Right ventricle myocardium inferior (tissue), 1 donor: ENCODE measurements at places on chromosomes 11 and 22. TPM values are rescaled to one million over a fixed set of nuclear protein-coding genes. Genes with fewer than 3 reads are reported as not detected.

DNA sequence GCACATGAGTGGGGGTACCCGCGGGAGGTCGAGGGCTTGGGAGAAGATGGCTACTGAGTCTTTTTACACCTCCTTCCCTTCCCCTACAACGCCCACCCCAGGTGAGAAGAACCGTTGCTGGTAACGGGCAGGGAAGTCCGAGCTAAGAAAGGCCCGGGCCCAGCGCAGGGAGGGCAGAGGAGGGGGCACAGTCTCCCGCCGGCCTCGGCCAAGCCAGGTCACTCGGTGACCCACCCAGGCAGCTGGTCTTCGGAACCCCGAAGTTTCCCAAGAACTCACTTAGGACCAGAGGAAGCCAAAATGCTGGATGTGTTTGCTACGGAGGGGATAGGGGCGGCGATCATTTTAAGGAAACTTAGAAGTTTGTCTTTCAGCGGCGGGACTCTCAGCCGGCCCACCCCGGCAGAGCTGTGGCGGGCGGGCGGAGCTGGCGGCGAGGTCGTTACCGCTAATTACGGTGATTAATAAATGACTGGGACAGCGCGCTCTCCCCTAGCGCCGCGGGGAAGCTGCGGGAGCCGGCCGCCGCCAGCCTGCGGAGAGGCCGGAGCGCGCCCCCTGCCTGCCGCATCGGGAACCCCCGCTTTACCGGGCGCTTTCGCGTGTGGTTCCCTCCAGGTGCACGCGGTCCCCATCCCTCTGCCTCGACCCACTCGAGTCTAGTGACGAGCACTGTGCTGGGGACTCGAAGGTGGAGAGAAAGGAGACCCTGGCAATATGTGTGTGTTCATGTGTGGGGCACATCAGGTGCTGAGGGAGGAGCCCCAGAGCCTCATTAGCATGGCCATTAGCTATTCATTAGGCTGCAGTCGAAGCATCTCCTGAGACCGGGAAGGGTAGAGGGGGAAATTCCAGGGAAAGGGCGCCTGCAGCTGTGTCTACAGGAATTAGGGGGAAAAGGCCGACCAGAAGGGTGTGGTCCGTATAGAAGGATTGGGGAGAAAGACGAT, 945 bp downstream of the ROBO3 start:
- no peak for DNase-seq

DNA sequence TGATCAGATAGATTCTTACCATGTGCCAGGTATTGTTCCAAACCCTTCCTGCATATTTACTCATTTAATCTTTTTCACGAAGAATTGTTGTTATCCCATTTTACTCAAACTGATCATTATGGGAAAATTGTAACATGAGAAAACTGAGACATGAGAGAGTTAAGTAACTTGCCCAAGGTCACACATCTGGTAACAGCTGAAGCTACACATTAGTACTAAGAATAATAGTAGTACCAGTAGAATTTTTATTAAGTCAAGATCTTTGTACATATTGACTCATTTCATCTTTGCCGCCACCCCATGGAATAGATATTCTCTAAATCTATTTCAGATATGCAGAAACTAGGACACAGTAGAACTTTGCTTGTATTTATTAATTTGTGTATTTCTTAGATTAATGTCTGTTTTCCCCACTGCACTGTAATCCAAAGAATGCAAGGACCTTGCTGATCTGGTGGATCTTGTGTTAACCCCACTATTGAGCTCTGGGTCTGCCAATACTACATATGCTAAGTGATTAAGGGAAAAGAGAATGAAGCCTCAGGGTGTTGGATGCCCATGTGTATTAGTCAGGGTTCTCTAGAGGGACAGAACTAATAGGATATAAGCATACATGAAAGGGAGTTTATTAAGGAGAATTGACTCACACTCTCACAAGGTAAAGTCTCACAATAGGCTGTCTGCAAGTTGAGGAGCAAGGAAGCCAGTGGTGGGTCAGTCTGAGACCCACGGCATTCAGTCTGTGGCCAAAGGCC, 72.8 kb downstream of the PARVA start:
- no peak for DNase-seq

- no peak for DNase-seq
Observed at GRCh38 chr11:108518581-108518980, 20.4 kb upstream of the POGLUT3 start.

GRCh38 chr22:35892192-35892591, 136.4 kb downstream of the RBFOX2 start:
- no peak for DNase-seq

GRCh38 chr11:15687342-15687741, 572.6 kb downstream of the INSC start:
- no peak for DNase-seq

- no peak for DNase-seq
Observed at GRCh38 chr22:39724390-39724789, 153.8 kb downstream of the CACNA1I start.

DNA sequence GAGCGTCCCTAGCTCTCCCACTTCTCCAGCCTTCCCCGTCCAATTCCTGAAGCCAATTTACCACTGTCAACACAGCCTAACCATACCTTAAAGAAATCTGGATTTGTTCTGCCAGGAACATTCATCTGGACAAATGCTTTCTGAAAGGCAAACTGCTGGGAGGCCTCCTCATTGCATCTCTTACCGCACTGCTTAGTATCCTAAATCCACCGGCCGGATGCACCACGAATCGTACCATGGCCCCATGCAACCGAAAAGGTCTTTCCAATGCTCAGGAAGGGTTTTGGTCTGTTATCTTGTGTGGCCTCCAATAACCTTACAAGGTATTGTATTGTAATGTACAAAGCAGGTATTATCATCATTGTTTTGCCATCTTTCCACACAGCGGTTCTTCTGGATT, 57.6 kb downstream of the MYH9 start:
- DNase-seq = no peak

DNA sequence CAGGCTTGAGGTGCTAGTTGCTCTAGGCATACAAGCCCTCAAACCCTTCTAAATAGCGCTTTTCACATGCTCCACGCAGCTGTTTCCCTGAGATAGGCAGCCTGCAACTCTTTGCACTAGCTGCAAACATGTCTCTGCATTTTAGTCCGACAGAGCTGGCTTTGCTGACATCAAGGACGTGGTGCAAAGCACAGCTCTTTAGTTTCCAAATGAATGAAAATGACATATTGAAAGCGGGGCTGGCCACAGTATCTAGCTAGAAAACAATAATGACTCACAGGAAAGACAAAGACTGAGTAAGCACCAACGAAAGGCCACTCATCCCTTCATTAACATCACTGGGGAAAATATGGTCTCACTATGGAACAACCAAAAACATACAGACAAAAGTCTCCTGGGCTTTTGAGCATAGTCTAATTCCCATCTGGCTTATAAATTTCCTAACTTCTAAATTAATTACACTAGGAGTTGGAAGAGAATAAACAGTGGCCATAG, 15.3 kb upstream of the ZC3H12C start:
- no peak for DNase-seq

- DNase-seq = no peak
Observed at GRCh38 chr11:20068691-20069090, 91.6 kb downstream of the DBX1 start.

GRCh38 chr11:28476864-28477263, 368.7 kb downstream of the METTL15 start:
- no peak for DNase-seq

DNA sequence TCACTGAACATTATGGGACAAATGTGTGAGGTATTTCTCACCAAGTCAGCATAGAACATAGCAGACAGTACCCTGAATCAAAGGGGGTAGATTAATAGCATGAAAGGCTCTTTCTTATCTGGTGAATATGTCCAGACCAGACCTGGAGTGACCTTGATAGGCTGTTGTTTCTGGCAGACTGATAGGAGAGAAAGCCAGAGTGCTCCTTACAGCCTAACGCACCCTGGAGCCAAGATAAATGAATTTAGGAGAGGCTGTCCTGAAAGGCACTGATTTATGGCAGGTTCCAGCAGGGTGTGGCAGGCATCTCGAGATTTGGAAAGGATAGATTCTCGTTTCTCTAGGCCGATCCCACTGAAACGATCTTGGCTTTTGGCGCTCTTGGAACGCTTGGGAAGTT, 204.6 kb downstream of the DBX1 start:
- DNase-seq = no peak

DNA sequence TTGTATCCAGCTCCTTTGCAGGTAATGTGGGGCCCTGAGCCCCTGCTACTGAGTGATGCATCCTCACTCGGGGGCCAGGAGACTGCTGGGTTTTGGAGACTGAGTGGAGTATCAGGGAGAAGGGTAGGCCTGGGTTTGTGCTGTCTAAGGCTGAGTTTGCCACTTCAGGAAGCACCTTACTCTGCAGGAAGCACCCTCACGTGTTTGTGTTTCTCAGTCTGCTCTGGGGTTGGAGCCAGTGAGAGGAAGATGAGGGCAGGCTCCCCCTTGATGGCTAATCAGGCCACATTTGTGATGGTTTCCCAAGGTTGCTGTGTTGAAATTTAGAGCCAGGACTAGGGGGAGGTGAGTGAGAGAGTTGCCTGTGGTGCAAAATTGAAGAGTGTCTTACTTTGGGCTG, 13.7 kb upstream of the THY1 start:
- no peak for DNase-seq

- DNase-seq = peak; percentile 45
Observed at GRCh38 chr11:3158821-3159220, 6.3 kb downstream of the OSBPL5 start.

DNA sequence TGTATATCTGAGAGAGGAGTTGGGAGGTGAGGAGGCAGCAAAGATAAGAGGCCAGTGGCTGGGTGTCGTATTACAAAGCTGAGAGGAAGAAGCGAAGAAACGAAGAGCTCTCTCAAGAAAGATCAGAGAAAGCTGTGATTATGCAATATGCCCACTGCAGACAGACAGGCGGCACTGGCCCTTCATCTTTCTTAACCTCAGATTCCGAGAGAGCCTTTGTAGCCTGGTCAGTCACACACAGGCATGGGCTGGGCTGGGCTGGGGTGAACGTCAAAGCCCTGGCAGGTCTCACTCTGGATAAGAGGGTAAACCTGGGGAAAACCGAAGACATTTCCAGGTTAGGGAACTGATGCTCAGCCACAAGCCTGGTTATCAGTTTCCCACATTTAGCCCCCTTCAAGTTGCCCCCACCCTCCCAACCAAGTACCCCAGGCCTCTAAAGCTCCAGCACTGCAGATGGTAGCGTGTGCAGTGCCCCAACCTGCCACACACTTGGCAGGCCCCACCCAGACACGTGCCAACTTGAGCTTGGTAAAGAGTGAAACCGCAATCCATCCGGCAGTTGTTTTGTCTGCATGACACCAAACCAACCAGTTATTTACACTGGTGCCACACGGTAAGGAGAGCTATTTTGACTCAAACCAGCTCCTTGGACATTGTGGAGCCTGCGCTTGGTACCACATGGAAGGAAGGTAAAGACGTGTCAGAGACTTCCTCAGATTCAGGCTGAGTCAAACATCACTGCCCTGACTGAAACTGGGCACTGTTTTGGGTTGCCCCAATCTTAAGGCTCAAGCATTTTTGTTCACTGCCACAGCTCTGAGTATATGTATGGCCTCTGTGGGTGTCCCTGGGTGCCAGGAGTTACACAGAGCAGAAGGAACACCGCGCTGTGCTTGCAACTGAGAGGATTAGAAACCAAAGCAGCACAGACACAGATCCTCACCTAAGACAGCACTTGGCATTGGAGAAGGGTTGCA, 135.9 kb downstream of the FDX1 start:
- no peak for DNase-seq

GRCh38 chr11:86663291-86663690, 9.1 kb downstream of the ME3 start:
- no peak for DNase-seq

DNA sequence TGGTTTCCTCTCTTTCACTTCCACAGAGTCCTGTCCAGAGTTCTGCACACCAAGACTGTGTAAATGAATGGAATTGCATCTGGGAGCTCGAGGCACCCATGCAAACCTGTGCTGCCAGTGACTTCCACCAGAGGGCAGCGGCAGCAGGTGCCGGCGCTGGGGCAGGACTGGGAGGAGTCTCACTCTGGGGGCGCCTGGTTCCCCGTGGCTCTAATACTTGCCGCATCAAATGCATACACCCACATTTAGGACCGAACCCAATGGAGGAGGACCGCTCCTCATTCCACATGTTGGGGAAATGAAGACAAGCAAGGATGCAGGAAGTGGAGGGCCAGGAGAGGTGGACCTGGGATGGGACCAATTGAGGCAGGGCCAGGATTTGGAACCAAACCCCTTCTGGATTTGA, 1.1 kb upstream of the CD6 start:
- DNase-seq = peak; percentile 86

GRCh38 chr22:22746963-22747933, 102.8 kb downstream of the GGTLC2 start:
- DNase-seq = no peak

GRCh38 chr11:17702876-17703275, 16.5 kb upstream of the MYOD1 start:
- DNase-seq = no peak

DNA sequence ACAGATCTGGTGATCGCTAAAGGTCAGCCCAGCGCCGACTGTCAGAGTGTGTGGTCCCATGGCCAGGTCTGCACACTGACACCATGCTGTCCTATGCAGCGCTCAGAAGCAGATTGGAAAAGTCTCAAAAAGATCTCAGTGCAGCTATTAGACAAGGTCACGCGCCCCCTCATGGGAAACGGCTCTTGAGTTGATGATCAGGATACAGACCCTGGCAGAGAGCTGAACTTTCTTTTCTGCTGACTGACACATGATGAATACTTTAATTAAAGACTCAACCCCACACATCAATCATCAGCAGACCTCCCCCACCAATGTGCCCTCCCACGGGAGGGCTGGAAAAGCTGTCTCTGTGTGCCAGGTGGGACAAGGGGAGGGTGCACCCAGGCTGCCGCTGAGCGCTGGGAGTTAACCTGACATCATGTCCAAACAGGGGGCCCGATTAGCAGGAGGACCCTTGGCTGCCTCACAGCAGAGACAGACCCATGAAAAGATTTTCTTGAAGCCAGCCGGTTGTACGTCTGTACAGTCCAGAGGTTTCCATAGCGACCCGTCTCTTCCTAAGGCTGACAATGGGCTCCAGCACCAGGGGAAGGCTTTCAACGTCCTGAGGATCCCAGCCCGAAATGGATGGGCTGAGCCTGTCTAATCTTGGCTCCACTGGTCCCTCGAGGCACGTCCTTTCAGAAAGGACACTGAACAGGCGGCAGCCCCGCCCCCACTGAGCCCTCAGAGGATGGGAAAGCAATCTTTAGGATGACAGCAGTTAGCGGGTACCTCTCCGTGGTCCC, 26.9 kb downstream of the RASD2 start:
- peak; percentile 67 for DNase-seq

- DNase-seq = no peak
Observed at GRCh38 chr11:72328366-72329224, 84.6 kb upstream of the PHOX2A start.

GRCh38 chr11:94199136-94200130, 70.8 kb downstream of the PANX1 start:
- no peak for DNase-seq

GRCh38 chr11:62680825-62681240, 2.0 kb upstream of the UBXN1 start:
- DNase-seq = no peak

- DNase-seq = no peak
Observed at GRCh38 chr11:47923667-47924066, 56.7 kb upstream of the PTPRJ start.

Gene SERPING1
- total RNA-seq = 157 TPM

Gene FGF3
- not detected for total RNA-seq

Gene MRGPRF
- total RNA-seq = 7.6 TPM

Gene ROBO4
- 27.6 TPM for total RNA-seq

Gene KCTD14
- total RNA-seq = 0.24 TPM

Gene C22orf15
- not detected for total RNA-seq

Gene OLFML1
- 8.5 TPM for total RNA-seq

Gene PLAAT5
- 4.8 TPM for total RNA-seq
